Esophagus squamous epithelium (tissue), 5 donors: ENCODE measurements at places on chromosomes 6 and 20.

DNA sequence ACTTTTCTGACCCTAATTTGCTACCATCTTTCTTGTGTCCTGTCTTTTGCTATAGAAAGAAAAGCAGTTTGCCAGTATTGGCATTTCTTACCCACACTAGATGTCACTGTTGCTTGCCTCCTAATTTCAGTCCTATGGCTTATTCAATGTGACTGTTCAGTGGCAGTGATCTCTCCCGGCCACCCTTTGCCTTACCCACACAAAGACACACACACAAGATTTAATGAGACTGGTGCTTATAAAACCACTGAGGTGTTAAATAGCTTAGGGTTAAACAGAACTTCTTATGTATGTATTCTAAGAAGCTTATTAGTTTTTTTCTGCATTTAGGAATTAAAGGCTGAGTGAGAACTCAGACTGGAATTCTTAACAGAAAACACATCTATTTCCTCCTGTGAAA lies 233.6 kb upstream of the ASCC3 start:
- no peak for DNase-seq

DNA sequence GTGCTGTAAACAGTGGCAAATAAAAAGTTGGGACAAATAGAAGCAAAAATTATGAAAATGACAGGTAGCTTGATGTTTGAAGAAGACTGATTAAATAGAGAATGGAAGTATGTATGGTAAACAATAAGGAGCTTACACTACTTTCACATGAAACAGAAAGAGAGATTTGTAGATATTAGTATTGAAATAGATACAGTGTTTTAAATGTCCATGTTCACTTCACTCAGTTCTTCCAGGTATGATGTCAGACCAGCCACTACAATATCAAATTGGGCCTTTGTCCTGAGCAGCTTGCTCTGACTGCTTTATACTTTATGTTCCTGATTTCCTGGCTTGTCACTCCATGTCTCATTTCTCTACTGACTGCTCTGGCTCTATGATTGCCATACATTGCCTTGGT lies 107.5 kb downstream of the CENPW start:
- DNase-seq: no peak

- DNase-seq: no peak
These were observed 43.1 kb upstream of the SCML4 start for GRCh38 chr6:107867302-107867615.

- DNase-seq: no peak
These were observed 19.0 kb upstream of the AFDN start for GRCh38 chr6:167807756-167808155.

DNA sequence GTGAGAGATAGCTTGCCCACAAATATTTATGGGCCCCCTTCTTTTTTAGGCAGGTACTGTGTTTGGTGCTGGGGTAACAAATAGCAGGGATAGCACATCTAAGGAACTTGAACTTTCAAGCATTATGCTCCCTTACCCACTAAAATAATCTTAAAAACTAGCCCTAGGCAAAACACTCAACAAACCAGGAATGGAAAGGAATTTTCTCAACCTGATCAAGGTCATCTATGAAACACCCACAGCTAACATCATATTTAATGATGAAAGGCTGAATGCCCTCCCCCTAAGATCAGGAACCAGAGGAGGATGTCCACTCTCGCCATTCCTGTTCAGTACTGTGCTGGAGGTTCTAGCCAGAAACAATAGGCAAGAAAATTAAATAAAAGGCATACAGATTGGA lies 8.7 kb upstream of the SRPK1 start:
- DNase-seq: no peak
